ENCODE measurements at places on chromosomes 5 and 9.

- no peak for DNase-seq
Observed at GRCh38 chr9:83629433-83630104, 6.6 kb downstream of the IDNK start.

DNA sequence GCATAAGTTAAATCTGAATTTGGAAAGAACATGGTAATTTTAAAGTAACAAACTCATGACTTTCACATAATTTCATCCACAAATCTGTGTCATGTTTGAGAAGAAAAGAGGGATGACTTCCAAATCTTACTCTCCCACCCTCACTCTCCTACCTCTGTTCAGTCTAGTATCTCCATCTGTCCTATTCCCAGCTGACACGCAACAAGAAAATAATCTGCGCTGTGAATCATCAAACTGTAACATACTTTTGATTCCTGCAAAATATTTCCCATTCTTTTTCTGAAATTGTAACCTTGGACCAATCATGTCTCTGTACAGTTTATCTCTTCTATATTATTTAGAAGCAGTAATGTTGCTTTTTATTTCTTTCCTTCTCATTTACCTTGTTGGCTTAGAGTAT is 91.4 kb downstream of the SLC12A2 start:
- DNase-seq, result no peak

DNA sequence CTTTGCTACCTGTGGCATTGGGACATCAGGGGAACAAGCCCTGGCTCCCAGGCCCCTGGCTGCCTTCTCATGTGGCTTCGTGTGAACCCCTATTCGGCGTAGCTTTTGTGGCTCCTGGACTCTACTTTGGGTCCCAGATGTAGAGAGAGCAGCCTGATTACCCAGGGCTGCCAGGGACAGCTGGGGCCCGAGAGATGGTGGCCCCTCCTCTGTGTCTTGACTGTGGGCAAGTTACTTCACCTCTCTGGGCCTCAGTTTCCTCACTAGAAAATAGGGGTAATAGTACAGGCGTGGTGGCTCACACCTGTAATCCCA is 2.0 kb downstream of the PKN3 start:
- DNase-seq, result no peak

DNA sequence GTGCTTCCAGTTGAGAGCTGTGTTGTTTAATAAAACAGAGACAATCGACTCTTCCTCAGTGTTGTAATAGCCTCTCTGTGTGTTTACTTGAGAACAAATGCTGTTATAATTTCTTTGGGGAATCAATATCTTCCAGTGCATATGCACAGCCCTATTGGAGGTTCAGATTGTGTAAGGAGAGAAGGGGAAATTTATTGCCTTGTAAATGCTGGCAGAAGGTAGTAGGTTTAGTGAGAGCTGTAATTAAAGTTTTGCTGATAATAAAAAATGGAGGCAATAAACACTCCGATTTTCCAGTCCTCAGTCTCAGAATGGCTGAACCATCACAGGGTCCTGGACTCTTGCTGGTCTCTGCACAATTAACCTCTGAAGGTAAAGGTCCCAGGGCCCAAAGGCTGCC is 128.3 kb downstream of the C5orf15 start:
- DNase-seq, result no peak

GRCh38 chr5:76983468-76983867 is 30.6 kb downstream of the CRHBP start:
- DNase-seq, result no peak

DNA sequence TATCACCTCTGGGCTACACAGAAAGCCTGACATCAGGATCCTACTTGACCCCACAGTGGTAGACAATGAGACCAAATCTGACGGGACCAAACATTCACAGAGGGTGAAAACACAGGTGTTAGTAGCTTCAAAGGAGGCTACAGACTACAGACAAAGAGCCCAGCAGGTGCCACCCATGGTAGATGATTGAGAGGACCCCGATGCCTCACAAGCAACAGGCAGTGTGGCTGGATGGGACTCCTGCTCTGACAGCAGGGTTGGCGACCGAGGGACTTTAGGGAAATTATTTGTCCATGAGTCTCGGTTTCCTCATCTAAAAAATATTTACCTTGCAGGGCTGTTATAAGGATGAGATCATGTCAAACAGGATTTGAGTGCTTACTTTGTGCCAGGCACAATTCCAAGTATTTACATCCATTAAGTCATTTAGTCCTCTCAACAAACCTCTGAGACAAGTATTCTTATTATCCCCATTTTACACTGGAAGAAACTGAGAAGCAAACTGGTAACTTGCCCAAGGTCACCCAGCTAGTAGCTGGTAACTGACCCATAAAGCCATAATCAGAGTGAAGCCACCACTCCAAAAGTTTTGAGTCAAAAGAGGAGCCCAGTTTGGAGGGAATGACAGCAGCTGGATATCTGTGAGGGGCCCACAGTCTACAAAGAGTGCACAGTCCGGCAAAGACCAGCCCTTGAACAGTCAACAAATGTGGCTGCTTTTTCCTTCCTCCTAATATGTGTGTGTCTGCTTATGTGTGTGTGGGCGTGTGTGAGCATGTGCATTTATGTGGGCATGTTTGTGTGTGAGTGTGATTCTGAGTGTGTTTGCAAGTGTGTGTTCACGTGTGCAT is 502.0 kb downstream of the BNC2 start:
- no peak for DNase-seq

DNA sequence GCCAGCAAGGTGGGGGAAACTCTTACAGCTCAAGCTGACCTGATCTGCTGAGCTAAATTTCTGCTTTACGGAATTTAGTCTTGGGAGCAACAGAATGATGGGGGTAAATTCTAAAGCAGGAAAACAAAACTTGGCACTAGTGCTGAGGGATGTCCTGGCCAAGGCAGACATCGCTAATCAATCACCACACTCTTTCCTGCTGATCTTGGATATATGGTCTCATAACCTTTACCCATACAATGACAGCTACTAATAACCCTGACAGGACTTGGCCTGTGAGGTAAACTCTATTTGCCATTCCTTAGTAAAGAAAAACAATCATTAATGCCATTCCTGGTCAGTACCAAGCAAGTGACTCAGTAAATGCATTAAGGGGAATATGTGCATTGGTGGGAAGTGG is 51.5 kb downstream of the PPARGC1B start:
- DNase-seq, result no peak

Data from inflammatory macrophage (primary cell).